Eye (tissue), 1 donor: ENCODE measurements at places on chromosomes 13 and 19.

DNA sequence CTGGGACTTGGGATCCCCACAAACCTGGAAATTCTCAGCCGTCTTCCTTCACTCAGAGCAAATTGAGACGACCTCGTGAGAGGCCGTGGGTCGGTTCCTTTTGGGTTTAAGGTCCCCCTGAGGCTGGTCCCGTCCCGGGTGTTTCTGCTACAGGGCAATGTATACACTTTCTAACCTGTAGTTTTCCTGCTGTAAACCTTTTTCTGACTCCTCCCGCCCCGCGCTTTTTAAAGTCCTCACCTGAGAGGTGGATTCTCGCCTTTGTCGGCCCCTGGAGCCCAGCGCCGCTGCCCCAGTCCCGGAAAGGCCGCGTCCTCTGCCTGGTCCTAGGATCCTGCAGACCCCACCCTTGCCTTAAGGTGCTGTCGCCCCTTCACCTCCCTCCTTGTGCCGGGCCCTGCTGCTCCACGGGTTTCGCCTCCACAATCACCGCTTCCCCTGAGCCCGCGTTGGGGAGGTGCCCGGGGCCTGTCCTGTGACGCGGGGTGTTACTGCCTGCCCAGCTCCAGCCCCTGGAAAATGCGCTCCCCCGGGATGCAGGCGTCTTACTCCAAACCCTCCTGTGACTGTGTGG is 391 bp downstream of the ZNF761 start:
- no peak for DNase-seq

GRCh38 chr13:46745706-46746105 is 51.3 kb downstream of the ESD start:
- no peak for DNase-seq

DNA sequence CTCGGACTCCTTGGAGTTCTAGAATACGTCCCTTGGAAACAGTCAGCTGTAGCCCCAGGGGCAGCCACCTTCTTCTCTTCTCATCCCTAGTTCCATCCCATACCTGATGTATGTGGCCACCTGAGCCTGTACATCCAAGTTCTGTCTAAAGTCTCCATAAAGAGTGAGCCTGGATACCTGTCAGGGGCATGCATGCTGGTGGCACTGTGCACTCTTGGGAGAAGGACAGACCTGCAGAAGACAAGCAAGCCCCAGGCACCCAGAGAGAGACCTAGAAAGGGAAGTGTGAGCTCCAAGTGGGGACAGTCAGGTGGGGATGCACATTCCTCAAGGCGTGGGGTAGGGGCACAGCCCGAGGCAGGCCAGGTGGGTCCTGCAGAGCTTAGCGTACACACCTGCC is 21.4 kb downstream of the SIAH3 start:
- no peak for DNase-seq

GRCh38 chr19:33295621-33296487 is 6.5 kb downstream of the CEBPA start:
- no peak for DNase-seq

DNA sequence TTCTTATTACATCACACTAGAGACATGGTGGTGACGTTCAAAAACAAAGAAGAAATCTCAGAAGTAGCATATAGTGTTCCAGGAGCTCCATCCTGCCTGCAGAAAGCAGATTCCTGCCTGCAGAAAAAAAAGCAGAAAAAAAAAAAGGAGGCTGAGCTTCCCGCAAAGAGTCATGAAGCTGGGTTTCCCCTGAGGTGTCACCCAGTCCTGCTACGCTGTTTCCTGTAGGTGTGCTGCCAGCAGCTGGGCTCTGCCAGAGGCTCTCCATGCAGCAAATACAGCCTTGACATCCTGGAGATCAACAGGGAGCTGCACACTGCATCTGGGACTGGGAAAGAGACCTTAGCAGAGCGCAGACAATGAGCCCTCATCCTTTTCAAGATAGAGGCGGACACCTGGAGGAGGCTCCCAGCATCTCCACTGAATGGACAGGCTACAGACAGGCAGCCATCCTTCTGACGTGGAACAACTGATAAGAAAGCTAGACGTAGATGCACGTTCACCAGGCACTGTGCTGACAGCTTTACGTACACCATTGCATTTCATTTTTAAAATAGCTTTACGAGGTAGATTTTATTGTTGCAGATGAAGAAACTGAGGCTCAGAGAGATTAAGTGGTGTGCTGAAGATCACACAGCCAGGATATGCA is 350.9 kb downstream of the FOXO1 start:
- no peak for DNase-seq

- peak; percentile 19 for DNase-seq
Measured at GRCh38 chr19:13707915-13708314, 56.4 kb upstream of the MRI1 start.

DNA sequence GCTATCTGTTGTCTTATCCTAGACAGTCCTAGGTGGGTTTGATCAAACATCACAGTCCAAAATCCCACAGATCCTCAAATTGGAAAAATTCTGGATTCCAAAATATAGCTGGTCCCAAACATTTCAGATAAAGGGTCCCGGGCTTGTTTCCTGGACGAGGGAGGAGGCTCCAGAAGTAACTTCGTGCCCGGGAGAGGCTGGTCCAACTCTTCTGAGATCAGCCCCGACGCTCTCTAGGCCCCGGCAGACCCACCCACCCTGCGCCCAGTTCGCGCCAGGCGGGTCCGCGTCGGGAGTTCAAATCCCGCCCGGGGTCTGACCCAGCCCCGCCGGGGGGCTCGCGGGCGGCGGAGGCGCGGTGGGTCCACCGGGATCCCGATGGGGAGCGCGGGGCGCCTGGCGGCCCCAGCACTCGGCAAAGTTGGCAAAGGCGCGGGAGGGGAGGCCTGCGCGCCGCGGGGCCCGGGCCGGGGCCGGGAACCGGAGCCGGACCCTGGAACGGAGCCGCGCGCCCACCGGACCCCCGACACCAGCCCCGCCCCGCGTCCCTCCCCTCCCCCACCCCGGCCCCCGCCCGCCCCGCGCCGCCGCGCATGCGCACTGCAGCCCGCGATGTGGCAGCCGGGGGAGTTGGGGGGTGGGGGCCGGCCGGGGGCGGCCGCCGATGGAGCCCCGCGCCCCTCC is 513 bp downstream of the MIER2 start:
- peak; percentile 49 for DNase-seq
